Activated CD4-positive, alpha-beta T cell treated with anti-CD3 and anti-CD28 coated beads, Interleukin-2, amount 10 ng/mL, durations not matched to agents 24 days and 14 days (primary cell): ENCODE measurements at places on chromosomes 11 and 22.
A peak's percentile ranks its signal among the peaks of the same experiment; 100 is the strongest.

GRCh38 chr11:45737056-45737455, 67.9 kb upstream of the SLC35C1 start:
- H3K27ac ChIP-seq, result no peak overlapping the region
- no peak overlapping the region for H3K4me3 ChIP-seq
- H3K27me3 ChIP-seq, result peaks cover 4% of the 10 kb centered on the region
- H3K4me1 ChIP-seq, result no peaks in the 10 kb centered on the region

GRCh38 chr11:76781046-76781801, 1.9 kb upstream of the TSKU start:
- H3K4me3 ChIP-seq, result no peak overlapping the region
- H3K27me3 ChIP-seq, result peaks cover 60% of the 10 kb centered on the region
- H3K27ac ChIP-seq, result peak overlapping the region; percentile 42

- H3K27ac ChIP-seq, result no peak overlapping the region
- H3K36me3 ChIP-seq, result no peaks in the 10 kb centered on the region
Measured at GRCh38 chr11:79744941-79745340, 304.1 kb upstream of the TENM4 start.

GRCh38 chr11:123040111-123040432, 21.9 kb downstream of the HSPA8 start:
- no peaks in the 10 kb centered on the region for H3K36me3 ChIP-seq
- no peaks in the 10 kb centered on the region for H3K4me1 ChIP-seq
- H3K27me3 ChIP-seq, result peaks cover 8% of the 10 kb centered on the region
- no peak overlapping the region for H3K4me3 ChIP-seq

GRCh38 chr11:39678996-39679395, 1780.5 kb downstream of the LRRC4C start:
- no peak overlapping the region for H3K4me3 ChIP-seq
- no peak overlapping the region for H3K27ac ChIP-seq
- no peaks in the 10 kb centered on the region for H3K27me3 ChIP-seq
- no peaks in the 10 kb centered on the region for H3K4me1 ChIP-seq
- no peak for DNase-seq
- no peaks in the 10 kb centered on the region for H3K36me3 ChIP-seq

DNA sequence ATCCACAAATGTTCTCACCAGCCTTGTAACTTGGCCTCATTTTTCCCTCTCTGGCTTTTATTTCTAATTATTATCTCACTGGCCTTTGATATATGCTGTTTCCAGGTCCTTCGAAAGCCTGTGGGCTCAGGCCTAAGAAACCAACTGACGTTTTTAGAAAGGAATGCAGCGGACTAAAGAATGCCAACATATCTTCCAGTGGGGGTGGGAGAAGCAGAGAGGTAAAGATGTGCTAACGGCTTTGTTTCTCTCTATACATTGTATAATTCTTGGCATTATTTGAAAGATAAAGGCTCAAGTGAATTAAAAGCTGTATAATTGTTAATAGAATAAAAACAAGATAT, 28.2 kb downstream of the OR6Q1 start:
- H3K4me3 ChIP-seq, result no peak overlapping the region
- H3K36me3 ChIP-seq, result no peaks in the 10 kb centered on the region
- no peaks in the 10 kb centered on the region for H3K4me1 ChIP-seq
- H3K27ac ChIP-seq, result no peak overlapping the region

DNA sequence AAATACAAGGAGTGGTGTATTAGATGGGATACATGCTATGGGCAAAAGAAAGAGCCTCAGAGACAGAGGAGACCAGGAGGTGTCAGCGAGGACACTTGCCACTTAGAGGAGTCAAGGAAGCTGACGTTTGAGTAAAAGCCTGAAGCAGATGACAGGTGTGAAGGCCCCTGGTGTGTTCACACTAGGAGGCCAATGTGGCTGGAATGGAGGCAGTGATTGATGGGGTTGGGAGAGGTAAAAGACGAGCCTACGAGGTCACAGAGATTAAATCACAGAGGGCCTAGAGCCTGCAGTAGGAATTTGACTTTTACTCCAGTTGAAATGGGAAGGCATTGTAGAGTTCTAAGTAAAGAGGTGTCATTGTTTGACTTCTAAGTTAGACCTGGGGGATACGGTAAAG, 12.0 kb upstream of the GDPD5 start:
- H3K36me3 ChIP-seq, result no peaks in the 10 kb centered on the region
- peak overlapping the region; percentile 40 for H3K27ac ChIP-seq
- H3K27me3 ChIP-seq, result no peaks in the 10 kb centered on the region
- no peak for DNase-seq
- H3K4me1 ChIP-seq, result peaks cover 28% of the 10 kb centered on the region

GRCh38 chr22:19916941-19917340, 24.6 kb upstream of the COMT start:
- no peak overlapping the region for H3K27ac ChIP-seq
- H3K36me3 ChIP-seq, result peaks cover 22% of the 10 kb centered on the region
- no peaks in the 10 kb centered on the region for H3K4me1 ChIP-seq
- no peak overlapping the region for H3K4me3 ChIP-seq
- DNase-seq, result no peak

DNA sequence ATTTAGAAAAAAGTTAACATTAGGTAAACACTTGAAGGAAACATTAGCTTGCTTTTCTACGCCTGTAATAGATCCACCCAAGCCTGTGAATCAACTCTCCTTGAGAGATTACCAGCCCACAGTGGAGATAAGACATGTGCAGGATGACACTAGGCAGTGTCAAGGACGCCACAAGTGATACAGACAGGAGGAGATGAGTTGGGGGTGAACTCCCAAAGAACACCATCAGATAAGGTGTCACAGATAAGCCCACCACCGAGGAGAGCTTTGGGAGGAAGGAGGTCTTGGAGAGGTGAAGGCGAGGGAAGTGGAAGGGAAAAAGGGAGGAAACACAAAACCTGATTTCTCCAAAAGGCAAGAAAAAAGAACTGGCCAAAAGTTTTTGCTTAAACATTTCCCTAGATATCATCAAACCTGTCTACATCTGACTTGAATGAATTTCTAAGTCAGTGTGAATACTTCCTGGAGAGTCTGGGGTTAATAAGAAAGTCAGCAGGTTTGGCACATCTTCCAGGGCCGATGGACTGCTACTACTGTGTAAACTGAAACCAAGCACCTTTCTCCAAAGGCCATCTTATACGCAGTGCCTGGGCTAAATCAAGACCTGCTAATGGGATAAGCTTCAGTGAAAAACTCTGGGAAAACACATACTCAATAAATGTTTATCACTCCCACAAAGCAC, 15.5 kb downstream of the CLTCL1 start:
- no peak overlapping the region for H3K27ac ChIP-seq
- no peaks in the 10 kb centered on the region for H3K36me3 ChIP-seq
- no peak for DNase-seq

DNA sequence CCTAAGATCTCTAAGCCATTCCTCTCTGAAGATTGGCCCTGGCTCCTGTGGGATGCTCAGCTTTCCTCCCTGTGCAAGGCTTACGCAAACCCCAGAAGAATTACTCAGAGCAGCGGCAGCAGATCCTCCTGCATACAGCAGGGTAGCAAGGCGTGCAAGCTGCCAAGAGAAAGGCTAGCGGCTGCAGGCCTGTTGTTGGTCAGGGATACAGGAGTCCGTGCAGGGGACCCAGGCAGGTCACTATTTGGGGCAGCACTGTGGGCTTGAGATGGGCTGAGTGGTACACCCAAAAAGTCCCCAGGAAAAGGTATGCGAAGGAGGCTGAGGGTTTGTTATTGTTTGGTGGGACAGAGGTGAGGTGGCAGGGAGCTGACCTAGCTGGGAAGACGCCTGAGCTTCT, 1.5 kb downstream of the GLB1L2 start:
- peak overlapping the region; percentile 80 for H3K4me3 ChIP-seq
- H3K27me3 ChIP-seq, result peaks cover 51% of the 10 kb centered on the region
- DNase-seq, result no peak
- no peak overlapping the region for H3K27ac ChIP-seq

- DNase-seq, result no peak
- H3K36me3 ChIP-seq, result no peaks in the 10 kb centered on the region
- H3K4me1 ChIP-seq, result no peaks in the 10 kb centered on the region
- no peaks in the 10 kb centered on the region for H3K27me3 ChIP-seq
- H3K4me3 ChIP-seq, result no peak overlapping the region
Measured at GRCh38 chr11:11382858-11383532, 29.9 kb upstream of the CSNK2A3 start.
